ENCODE measurements at places on chromosomes 16 and 17.

DNA sequence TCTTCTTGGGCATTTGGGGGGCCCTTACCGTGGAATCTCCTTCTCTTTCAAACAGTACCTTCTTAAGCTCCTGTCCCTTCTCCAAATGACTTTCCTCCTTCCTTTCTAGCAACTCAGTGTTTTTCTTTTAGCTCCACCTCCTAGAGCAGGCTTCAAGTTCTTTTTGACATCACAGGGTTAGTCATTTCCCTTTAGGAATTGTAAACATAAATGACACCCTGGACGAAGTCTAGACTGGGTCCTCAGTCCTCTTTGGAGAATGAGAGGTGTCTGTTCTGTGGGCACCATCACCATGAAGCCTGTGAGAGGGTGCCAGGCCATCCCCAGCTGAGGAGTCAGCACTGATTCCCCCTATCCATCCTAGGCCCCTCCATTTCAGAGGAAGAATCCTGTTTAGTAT is 94.7 kb downstream of the SALL1 start:
- no peak for DNase-seq

GRCh38 chr16:73028721-73029361 is 19.1 kb downstream of the ZFHX3 start:
- DNase-seq, result no peak

DNA sequence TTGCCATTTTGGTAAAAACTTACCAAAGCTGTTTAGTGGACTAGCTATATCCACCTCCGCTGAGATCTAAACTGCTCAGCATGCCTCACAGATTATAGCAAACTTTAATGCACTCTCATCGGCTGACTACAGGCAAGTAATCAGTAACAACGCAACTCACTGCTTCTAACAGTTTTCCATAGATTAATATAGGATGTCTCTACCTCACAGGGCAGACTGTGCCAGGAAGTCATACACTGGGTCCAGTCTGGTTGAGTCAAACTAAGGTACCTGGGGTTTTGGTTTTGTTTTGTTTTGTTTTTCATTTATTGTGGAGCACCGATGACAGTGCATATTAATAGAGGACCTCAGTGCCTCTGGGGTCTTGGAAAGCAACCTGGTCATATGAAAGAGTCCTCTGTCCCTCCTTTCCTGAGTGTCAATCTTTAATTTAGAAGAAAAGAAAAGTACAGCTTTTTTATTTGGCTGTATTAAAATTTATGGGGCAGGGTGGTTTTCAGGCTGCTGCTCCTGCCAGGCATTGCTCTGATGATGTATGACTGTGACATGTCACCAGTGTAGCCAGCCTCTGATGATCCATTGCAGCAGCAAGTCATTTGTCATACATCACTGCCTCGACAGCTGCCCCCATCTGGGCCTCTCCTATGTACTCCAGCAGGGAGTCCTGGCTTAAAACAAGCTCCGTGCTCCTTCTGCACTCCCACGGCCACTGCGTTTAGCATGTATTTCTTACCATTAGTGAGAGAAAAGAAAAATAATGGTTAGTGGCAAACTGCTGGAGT is 854.1 kb downstream of the KCNJ2 start:
- no peak for DNase-seq

- no peak for DNase-seq
These were observed 19.2 kb upstream of the TMEM101 start for GRCh38 chr17:44033861-44034408.

- peak; percentile 80 for DNase-seq
These were observed 594 bp downstream of the MAPK8IP3 start for GRCh38 chr16:1706386-1707192.

DNA sequence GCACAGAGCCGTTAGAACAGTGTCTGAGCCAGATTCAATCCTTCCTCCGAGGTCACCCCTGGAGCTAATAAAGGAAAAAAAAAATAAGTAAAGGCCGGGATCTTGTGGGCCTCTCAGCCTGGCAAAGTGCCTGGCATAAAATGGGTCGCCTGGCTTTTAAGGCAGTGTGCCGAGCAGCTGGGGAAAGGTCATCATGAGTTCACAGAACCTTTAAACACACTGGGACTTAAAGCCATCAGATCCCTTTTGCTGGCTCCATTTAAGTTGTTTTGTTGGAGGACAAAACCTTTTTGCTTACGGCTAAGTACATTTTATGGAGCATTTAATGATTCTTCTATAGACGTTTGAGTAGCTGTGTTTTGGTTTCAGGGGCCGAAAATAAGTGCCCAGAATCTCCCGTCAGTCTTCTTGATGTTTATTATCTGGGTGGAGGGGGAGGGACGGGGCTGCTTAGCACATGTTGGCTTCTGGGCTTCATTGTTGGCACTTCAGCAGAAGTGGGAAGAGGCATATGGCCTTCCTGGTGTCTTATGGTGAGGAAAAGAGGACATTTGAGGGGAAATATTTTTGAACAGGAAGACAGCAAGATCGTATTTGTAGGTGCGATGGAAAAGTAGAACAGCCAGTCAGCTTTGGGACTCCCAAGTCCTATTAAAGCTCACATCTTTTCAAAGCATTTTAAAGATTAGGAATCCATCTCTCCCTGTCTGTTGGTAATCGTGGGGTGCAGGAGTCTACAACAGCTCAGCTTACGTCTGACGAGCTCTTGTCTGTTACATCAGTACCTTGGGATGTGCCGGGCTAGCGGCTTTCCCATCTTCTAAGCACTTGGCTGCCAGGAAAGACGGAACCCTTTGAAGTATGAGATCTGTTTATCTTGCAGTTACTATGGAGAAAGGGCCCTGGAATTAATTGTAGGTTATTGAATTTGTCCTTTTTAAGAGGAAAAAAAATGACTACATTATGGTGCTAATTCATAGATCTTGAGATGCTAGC is 31.1 kb downstream of the RBFOX1 start:
- DNase-seq, result no peak

GRCh38 chr17:60941028-60941427 is 263.4 kb downstream of the BCAS3 start:
- DNase-seq, result no peak

DNA sequence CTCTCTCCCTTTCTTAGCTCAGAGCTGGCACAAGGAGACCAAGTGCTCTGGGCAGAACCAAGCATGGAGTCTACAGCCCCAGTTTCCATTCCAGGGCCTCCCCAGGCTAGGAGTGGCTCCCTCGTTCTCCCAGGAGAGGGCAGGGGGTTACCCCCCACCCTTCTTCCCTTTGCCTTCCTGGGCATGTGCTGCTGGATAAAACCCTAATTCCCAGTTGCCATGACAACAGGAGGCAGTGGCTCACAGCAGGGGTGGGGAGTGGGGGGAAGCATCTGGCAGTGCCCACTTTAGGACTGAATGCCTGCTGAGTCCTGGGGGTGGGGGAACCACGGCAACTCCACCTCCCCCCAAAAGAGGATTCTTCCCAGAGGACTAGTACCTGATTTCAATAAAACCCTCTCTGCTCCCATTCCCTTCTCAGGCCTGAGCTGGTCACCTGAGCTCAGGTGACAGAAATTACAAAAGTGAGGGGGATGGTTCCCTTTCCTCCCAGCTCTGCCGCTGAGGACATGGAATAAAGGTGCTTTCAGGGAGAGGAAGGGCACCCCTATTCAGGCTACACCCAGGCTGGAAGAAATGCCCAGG is 1.8 kb downstream of the MPP2 start:
- no peak for DNase-seq

GRCh38 chr17:28346199-28346580 is 10.6 kb downstream of the TNFAIP1 start:
- no peak for DNase-seq

DNA sequence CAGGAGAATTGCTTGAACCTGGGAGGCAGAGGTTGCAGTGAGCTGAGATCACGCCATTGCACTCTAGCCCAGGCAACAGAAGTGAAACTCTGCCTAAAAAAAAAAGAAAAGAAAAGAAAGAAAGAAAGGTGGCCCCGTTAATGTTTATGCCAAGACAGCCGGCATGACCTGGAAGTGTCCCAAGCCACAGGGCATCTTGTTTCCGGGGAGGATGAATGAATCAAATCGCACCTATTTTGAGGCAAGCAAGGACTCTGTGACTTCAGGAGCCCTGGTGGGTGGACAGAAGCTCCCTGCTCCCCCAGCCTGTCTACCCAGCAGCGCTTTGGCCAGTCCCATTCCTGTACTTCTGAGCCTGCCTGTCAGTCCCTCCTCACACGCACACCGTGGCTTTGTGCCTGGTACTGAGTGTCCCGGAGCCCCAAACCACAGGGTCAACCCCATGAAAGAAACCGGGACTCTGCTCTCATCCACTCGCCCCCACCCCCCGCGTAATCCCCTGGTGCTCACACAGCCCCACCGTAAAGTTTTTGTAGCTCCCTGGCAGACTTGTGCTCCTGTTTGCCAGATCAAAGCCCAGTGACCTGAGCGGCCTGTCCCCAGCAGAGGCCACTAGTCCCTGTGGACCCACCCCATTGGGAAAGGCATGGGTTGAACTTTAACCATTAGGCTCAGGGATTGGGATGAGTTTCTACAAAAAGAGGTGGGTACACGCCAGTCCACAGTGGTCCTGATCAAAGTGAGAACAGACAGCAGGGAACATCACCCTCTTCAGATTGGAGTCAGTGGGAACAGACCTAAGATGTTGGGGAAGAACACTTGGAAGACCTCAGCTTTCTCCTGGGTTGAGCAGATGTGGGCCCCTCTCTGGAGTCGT is 19.3 kb downstream of the CD2BP2 start:
- DNase-seq, result no peak

- DNase-seq, result no peak
These were observed 31.1 kb downstream of the SLFN11 start for GRCh38 chr17:35342276-35342675.

DNA sequence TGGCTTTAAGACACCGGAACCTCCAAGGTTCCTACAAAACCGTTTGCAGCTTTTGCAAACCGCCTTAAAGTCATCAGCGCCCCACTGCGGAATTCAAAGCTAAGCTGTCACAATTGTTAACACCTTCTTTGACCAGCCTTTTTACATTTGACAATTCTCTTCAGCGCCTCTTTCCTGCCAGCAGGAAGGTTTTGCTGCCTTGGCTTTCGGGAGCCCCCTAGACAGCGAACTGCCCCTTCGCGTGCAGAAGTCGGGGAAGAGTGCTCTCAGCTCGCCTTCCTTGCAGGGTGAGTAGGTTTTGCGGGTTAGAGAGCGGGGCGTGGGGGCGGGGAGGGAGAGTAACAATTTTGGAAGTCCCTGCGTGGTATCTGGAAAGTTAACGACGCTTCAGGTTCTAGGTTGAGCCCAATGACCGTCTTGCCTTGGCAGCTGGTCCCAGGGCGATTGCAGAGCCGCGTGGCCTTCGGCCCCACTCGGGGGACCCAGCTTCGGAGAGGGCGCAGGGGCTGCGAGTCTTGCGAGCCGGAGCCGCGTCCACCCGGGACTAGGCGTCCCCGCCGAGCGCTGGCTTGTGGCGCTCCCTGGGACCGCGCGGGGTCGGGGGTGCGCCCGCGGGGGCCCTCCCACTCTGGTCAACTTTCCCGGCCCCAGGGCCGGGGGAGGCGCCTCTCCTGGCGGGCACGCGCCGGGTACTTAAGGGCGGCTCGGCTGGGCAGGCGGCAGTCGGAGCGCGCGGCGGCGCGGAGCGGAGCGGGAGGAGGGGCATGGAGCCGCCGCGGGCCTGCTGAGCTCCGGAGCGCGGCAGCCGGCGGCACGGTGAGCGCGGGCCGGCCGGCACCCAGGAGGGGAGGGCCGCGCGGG is at the start of gene HAS3:
HAS3 (plus strand) TSS at position 153 of the 861 bp plus-strand sequence. CDS start 3,743 bp downstream, outside the sequence.
- peak; percentile 82 for DNase-seq

GRCh38 chr17:41486809-41487530 is 2.7 kb downstream of the KRT36 start:
- DNase-seq, result peak; percentile 51

DNA sequence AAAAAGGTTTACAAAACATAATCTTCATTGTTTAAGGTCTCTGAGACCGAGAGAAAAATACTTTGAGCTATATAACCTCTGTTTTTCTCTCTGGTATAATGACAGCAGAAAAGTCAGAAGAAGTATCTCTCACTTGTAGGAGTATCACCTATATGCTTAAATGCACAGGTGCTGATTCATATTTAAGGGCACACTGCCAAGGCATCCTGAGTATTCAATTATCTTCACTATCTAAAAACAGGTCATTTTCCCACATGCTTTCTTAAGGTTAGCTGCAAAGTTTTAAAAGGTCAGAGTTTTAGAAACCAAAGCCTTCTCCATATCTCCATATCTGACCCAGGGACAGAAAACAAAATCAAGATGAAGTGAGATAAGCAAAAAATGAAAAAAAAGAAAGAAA is 99.3 kb upstream of the C17orf78 start:
- DNase-seq, result no peak

DNA sequence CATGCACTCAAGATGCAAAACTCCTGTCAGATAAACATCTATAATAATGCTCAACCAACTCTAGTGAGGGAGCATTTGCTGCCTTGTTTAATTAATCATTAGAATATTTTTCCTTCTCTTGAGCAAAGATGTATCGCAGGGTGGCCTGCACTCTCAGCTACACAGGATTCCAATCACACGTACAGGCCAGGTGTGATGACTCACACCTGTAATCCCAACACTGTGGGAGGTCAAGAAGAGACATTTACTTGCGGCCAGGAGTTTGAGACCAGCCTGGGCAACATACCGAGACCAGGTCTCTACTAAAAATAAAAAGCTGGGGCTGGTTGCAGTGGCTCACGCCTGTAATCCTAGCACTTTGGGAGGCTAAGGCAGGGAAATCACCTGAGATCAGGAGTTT is 49.1 kb downstream of the ARHGAP17 start:
- DNase-seq, result no peak

DNA sequence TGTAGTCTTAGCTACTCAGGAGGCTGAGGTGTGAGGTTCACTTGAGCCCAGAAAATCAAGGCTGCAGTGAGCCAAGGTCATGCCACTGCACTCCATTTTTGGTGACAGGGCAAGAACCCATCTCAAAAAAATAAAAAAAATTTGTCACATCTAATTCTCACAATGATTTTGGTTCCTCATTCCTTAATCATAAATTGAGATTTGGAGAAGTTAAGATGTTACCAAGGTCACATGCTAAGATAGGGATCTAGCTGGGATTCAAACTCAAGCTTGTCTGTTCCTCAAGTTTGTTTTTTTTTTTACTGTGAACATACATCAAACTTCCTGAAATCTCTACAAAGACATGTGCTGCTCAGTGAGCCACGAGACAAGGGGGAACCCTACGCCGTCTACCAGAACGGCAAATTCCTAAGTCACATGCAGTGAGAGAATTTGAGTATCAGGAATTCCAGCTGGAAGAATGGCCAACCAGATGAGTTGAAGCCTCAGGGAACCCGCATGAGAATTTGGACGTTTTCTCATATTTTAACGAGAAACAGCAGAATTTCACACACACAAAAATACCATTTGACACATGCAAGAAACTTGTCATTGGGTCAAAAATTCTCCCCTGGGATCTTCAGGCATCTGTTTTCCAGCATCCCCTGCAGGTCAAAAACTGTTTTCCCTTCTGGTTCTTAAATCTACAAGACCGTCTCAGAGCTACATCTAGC is 414.1 kb upstream of the GOT2 start:
- DNase-seq, result no peak

GRCh38 chr16:86376837-86377236 is 133.5 kb upstream of the FOXF1 start:
- DNase-seq, result no peak

GRCh38 chr16:58025351-58026138 is at the start of gene MMP15:
Gene MMP15 (plus strand): TSS chr16:58025754. CDS start chr16:58026351, 597 bp downstream.
- peak; percentile 87 for DNase-seq

GRCh38 chr17:37391146-37391545 is 15.4 kb downstream of the C17orf78 start:
- DNase-seq, result no peak

Data from GM13977 (cell line).